ENCODE measurements at places on chromosomes 11 and 22.

GRCh38 chr11:119721129-119722120 is 7.6 kb downstream of the NECTIN1 start:
- DNase-seq = no peak

DNA sequence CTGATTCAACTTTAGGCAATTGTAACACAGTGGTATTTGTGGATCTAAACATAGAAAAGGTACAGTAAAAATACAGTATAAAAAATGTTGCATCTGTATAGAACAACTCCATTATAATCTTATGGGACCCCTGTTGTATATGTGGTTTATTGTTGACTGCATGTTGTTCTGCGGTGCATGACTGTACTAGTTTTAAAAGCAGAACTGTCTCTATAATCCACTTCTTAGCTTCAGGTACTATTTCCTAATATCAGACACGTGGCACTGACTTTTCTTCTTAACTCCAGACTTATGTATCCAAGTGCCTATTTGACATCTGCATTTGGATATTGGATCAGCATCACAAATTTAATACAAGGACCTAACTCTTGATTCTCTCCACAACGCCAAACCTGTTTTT is 41.1 kb downstream of the PACS1 start:
- no peak for DNase-seq

- no peak for DNase-seq
These were observed 187.8 kb downstream of the HIPK3 start for GRCh38 chr11:33444835-33445594.

- DNase-seq = no peak
These were observed 307.2 kb upstream of the MPPED2 start for GRCh38 chr11:30893318-30893717.

- no peak for DNase-seq
These were observed 1.4 kb upstream of the SERPINH1 start for GRCh38 chr11:75560644-75561043.

All from stimulated activated CD4-positive, alpha-beta T cell treated with anti-CD3 and anti-CD28 coated beads, Interleukin-15, amount 100 ng/mL, for 1 hour (primary cell).